ENCODE measurements at places on chromosomes 12 and 14. TPM values are rescaled to one million over a fixed set of nuclear protein-coding genes. Genes with fewer than 3 reads are reported as not detected.

TMCC3 gene
- total RNA-seq: 2.4 TPM

IRF2BPL gene
- 53.9 TPM for total RNA-seq

DNA sequence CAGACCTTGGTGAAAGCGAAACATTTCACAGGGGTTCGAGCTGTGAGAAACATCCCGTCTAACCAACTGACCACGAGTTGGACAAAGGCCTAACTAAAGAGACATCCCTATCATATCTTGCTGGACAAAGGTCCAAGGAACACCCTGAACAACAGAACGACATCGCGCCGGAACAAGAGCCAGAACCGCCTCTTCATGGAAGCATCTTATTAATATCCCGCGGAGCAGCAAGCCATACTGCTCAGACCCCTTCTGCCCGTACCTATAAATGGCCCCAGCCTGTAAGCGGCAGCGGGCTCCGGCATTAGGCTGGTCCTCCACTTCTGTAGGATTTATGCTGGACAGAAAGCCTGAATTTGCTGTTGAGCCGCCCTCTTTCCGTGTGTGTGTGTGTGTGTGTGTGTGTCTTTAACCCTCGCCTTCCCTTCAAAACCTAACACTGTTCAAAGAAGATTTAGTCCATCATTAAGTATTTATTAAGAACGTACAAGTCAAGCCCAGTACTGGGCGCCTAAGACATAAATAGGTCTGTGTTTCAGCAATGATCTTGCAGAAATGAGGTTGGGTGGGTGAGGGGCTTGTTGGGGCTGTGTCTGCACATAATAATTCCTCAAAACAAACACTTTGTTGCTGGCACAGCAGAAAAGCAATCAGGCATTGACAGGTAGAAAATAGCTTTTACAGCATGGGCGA, 1.9 kb downstream of the SLC6A15 start:
- DNase-seq: no peak

- no peak for DNase-seq
Observed at GRCh38 chr14:92685784-92686355, 62.6 kb downstream of the LGMN start.

DNA sequence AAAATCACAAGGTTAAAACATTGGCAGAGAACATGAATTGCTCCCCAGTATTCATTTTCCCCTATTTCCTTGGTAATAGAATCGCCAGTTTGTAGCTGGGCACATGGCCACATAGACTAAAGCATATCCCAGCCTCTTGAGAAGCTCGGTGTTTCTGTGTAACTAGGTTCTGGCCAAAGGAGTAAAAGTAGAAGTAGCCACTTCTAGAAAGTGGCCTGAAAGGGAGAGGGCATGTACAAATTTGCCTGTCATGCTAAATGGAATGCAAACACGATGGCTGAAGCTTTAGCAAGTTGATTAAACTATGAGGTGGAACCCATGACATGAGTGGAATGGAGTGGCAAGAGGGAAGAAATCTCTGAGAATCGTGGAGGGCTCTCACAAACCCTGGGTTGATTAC, 173.7 kb upstream of the EGLN3 start:
- no peak for DNase-seq

DNA sequence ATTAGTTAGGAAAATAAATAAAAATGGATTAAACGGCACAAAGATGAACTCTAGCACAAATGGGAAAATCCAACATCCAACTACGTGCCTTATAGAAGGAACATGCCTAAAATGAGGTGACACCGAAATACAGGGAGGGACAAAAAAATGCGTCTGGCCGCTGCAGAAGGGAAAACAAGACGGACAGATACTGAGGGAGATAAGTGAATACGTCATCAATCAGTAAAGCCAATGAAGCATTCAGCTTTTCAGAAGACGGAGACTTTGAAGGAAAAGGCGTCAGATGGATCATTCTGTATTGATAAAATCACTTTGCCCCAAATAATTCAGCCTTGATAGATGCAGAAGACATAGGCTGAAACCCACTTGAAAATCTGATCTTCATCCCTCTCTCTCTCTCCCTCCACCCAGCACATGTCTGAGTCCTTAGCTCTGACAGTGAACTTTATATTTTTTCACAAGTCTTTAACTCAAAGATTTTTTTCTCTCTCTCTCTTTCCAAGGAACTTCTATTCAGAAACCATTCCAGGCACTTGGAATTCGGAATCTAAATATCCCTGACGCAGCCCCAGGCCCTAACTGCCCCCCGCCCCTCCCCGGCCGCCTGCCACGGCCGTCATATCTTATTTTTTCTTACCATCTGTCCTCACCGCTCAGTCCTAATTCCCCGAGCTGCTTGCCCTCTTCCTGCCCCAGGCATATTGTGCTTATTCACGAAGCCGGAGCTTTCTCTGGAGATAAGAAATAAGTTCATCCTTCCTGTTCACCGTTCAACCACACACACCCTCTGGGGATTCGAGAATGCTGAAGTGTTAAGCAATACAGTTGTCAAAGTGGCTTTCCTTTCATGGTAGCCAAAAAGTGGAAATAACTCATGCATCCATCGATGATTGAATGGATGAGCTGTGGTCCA, 35.5 kb upstream of the RFLNA start:
- DNase-seq: no peak

DNA sequence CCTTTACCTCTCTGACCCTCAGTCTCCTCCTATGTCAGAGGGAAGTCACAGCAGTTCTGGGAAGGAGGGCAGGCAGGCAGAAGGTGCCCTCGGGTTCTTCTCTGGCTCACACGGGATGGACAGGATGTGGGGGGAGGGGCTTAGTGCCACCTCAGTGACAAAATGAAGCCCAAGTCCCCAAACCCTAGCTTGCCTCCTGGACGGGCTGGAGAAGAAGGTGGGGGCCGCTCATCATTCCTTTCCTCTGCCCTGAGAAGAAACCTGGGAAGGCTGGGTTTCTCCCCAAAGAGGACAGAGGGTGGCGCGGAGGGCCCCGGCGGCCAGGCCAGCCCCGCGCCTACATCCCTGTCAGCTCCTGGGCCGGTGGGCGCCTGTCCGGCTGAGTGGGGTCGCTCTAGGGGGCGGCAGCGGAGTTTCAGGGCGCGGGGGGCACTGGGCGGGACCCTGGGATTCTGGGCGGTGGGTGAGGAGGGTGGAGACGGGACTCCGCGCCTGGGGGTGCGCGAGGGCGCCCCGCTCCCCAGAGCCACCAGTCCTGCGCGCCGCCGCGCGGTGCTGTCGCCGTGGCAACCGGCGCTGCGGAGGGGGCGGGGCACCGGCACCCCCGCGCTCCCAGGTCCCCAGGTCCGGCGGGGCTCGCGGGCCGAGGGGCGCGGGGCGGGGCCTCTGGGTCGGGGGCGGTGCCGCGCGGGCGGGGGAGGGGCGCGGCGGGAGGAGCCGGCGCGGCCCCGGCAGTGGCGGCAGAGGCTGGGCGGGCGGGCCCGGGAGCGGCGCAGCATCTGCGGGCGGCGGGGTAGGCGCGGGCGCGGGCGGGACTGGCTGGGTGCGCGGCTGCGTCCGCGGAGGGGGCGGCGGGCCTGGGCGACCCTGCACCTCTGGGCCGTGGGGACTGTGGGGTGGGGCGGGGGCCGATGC, at the start of gene TMEM121:
TSS of gene TMEM121 (plus strand) at position 723 of the 915 bp plus-strand sequence. CDS start 2,252 bp downstream, outside the sequence.
- DNase-seq: no peak

DNA sequence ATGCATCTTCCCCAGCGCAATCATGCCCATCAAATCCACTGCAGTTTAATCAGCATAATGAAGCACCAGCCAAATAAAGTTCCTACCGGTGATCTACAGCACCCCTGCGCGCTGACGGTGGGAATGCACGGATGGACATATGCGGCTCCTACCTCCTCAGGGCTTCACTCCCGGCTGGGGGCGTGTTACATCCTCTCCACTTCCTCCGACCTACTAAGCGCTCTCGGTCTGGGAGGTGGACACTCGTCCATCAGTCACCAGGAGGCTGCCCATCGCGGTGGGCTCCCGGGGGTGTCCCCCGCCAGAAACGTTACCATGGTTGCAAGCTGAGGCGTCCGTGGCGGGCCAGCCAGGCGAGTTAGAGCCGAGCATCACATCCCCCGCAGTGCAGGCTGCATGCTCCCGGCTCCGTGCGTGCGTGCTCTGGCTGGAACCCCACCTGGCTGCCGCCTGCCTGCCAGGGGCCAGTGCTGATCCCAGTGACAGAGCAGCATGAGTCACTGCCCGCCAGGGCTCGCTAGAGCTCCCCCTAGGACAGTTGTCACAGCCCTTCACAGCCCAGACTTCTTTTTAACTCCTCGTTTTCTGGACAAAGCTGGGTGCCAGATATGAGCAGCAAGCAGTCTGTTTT, 73.0 kb downstream of the CIT start:
- DNase-seq: no peak

- DNase-seq: no peak
Observed at GRCh38 chr14:101588990-101589389, 27.7 kb downstream of the DIO3 start.

Measured in CD8-positive, alpha-beta T cell (primary cell).